ENCODE measurements at places on chromosomes 4 and X.

- peaks cover 29% of the 10 kb centered on the region for H3K36me3 ChIP-seq
- H3K27ac ChIP-seq: no peak overlapping the region
- H3K4me1 ChIP-seq: no peaks in the 10 kb centered on the region
- H3K4me3 ChIP-seq: no peak overlapping the region
Observed at GRCh38 chrX:132393485-132393884, 95.4 kb downstream of the MBNL3 start.

- H3K27me3 ChIP-seq: no peaks in the 10 kb centered on the region
- DNase-seq: no peak
- no peak overlapping the region for H3K4me3 ChIP-seq
- H3K27ac ChIP-seq: no peak overlapping the region
- H3K36me3 ChIP-seq: no peaks in the 10 kb centered on the region
Observed at GRCh38 chr4:182207830-182208396, 35.3 kb upstream of the TENM3 start.

- no peak overlapping the region for H3K4me3 ChIP-seq
- no peaks in the 10 kb centered on the region for H3K4me1 ChIP-seq
- H3K36me3 ChIP-seq: no peaks in the 10 kb centered on the region
- H3K27ac ChIP-seq: no peak overlapping the region
- H3K27me3 ChIP-seq: no peaks in the 10 kb centered on the region
Observed at GRCh38 chr4:146407669-146408084, 114.1 kb downstream of the SLC10A7 start.

GRCh38 chr4:67106861-67107460 lies 438.3 kb downstream of the CENPC start:
- no peak overlapping the region for H3K27ac ChIP-seq
- no peaks in the 10 kb centered on the region for H3K36me3 ChIP-seq
- H3K27me3 ChIP-seq: no peaks in the 10 kb centered on the region
- DNase-seq: no peak
- H3K4me1 ChIP-seq: no peaks in the 10 kb centered on the region

DNA sequence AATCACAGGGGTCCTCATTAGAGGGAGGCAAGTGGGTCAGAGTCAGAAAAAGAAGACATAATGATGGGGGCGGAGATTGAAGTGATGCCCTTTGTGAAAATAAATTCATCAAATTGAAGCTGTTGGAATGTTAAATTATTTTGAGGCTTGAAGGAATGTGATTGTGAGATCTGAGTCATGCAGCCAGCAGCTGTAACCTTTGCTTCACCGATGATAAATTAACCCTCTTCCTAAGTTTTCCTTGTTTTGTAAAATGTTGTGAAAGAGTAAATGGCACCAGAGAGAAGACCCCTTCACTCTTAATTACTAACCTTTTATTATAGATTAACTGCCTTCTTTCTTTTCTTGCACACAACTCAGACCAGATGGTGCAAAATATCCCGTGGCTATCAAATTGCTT lies 47.7 kb upstream of the FAM9A start:
- no peak for DNase-seq
- H3K27me3 ChIP-seq: no peaks in the 10 kb centered on the region
- H3K4me1 ChIP-seq: no peaks in the 10 kb centered on the region
- no peak overlapping the region for H3K27ac ChIP-seq

DNA sequence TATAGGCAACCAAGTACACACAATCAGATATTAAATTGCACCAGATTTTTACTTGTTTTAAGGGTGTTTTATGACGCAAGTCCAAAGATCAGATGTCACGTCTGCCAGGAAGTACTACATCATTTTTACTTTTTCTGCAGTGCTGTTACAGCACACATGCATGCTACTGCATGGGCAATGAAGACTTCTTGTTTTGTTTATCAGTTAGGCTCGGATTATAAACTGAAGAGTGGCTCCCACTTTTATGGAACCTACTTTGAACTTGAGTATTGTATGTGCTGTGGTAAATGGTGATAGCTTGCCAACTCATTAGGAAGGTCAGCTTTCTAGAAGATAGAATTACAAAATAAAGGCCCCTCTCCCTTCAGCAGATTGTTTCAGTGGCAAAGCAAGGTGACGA lies 131.6 kb downstream of the CEP135 start:
- no peaks in the 10 kb centered on the region for H3K27me3 ChIP-seq
- no peak overlapping the region for H3K4me3 ChIP-seq
- DNase-seq: no peak
- H3K4me1 ChIP-seq: no peaks in the 10 kb centered on the region

DNA sequence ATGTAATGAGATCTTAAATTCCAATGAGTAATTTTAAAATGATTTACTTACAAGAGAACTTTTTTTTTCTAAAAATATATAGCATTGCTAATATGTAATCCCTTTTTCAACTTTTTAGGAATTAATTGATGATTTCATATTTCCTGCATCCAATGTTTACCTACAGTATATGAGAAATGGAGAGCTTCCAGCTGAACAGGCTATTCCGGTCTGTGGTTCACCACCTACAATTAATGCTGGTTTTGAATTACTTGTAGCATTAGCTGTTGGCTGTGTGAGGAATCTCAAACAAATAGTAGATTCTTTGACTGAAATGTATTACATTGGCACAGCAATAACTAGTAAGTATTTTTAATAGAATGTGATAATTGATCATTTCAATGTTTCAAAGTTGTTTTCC lies 113.2 kb downstream of the USP9X start:
- DNase-seq: no peak
- H3K36me3 ChIP-seq: peaks cover 38% of the 10 kb centered on the region
- H3K4me3 ChIP-seq: no peak overlapping the region
- H3K27me3 ChIP-seq: no peaks in the 10 kb centered on the region

- no peak overlapping the region for H3K4me3 ChIP-seq
- DNase-seq: no peak
- H3K36me3 ChIP-seq: no peaks in the 10 kb centered on the region
- H3K27me3 ChIP-seq: no peaks in the 10 kb centered on the region
- H3K4me1 ChIP-seq: no peaks in the 10 kb centered on the region
- H3K27ac ChIP-seq: no peak overlapping the region
Observed at GRCh38 chr4:7104366-7105031, 36.6 kb upstream of the GRPEL1 start.

DNA sequence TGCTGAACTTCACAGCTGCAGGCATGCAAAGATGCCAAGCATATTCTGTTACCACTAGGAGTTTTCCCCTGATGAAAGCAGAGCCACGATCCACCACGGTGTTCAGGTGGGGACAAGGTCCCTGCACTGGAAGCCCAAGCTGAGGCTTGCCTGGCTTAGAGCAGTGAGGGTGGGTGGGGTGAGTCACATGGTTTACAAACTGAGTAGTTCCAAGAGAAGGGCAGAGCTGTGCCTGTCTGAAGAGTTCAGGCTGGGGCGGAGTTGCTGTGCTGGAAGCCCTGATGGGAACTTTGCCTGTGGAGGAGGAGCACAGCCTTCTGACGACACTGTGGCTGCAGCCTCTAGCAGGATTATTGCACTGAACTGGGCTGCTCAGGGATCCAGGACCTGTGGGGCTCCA lies 45.5 kb downstream of the FAM9B start:
- H3K4me3 ChIP-seq: no peak overlapping the region
- H3K27me3 ChIP-seq: no peaks in the 10 kb centered on the region
- no peaks in the 10 kb centered on the region for H3K36me3 ChIP-seq
- no peak overlapping the region for H3K27ac ChIP-seq
- peak; percentile 8 for DNase-seq

DNA sequence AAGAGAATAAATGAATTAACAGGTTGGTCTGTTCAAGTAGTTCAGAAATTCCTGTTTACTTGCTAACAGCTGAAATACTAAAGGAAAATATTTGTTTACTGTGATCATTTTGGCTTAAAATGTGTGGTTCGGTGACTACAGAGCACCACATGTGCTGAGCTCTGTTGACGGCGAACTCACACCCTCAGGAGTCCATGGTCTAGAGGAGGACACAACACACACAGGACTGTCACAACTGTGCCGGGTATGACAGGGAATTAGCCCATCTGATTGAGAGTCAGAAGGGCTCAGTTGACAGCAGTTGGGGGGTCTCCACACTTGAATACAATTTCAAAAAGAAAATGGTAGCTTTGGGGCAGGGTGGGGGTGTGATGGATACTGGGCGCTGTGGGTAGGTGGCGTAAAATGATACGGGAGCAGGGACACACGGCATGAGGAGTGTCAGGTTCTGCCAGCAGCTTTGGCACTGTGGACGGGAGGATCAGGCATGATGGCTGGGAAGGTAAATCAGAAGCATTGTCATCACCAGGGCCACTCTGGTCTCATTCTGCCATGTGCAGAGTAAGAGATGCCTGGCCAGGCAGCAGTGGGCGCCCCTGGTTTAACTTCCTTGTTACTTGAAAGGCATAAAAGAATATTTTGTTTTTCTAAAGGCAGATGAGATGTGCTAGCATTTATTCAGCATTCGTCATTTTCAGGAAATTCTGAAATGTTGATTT lies 33.3 kb downstream of the CLDN22 start:
- H3K27me3 ChIP-seq: no peaks in the 10 kb centered on the region
- no peak for DNase-seq
- no peaks in the 10 kb centered on the region for H3K4me1 ChIP-seq
- no peak overlapping the region for H3K4me3 ChIP-seq

DNA sequence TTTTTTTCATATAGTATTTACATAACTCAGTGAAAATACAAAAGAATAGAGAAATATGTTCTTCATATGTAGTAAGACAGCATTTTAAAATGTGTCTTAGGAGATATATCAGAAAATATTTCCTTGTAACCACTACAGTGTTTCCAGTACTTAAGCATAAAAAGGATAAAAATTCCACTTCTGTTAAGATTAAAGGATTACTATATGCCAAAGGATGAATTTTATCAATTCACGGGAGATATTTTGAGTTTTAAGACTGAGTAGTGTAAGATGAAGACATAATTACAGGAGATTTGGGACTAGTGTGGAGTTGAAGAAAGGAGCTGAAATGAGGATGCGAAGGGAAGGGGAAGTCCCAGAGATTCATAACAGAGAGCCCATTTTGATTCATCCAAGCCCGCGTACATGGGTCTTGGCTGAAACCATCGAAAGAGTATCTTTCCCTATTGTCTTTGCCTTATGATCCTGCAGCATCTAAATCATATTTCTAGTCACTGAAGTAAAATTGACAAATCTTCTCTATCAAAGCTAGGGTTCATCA lies 58.7 kb downstream of the MAD2L1 start:
- no peak overlapping the region for H3K27ac ChIP-seq
- H3K4me1 ChIP-seq: no peaks in the 10 kb centered on the region
- H3K36me3 ChIP-seq: no peaks in the 10 kb centered on the region
- H3K27me3 ChIP-seq: no peaks in the 10 kb centered on the region
- no peak overlapping the region for H3K4me3 ChIP-seq
- DNase-seq: no peak

GRCh38 chr4:147096667-147097604 lies 151.3 kb upstream of the TTC29 start:
- no peak overlapping the region for H3K27ac ChIP-seq
- DNase-seq: no peak
- no peak overlapping the region for H3K4me3 ChIP-seq

DNA sequence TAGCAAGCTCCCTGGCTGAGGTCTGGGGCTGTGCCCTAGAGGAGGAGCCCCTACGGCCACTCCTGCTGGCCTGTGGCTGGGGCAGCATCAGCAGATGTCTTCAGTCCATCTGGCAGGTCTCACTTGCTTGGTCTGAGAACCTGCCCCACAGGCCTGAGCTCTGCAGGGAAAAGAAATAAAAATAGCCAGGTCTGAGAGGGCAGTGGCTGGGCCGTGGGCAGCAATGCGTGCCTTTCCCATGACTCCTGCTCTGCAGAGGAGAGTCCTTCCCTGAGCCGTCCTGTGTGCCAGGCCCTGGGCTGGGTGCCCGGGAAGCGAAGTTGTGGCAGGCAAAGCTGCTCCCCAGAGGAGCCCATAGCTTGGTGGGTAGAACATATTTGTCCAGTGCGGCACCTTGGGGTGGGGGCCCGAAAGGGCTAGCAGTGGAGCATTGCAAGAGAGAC lies 11.3 kb upstream of the KIAA0232 start:
- no peaks in the 10 kb centered on the region for H3K4me1 ChIP-seq
- no peaks in the 10 kb centered on the region for H3K36me3 ChIP-seq
- no peak for DNase-seq

DNA sequence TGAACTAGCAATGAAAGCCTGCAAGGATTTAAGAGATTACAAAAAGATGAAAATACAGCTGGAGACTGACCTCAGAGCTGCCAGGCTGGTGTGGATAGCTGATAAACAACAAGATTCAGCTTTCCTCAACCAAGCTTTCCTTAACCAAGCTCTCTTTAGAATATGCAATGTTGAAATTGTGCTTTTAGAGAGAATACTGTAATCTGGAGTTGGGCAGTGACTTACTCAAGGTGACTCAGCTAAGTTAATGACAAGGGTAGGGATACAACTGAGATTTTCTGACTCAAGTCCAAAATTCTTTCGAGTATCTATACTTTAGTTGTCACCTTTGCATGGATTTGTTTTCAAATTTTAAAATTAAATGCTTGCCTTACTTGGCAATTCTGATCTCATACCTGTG lies 98.0 kb downstream of the AMMECR1 start:
- no peak for DNase-seq
- peaks cover 4% of the 10 kb centered on the region for H3K4me1 ChIP-seq
- H3K36me3 ChIP-seq: no peaks in the 10 kb centered on the region
- no peak overlapping the region for H3K27ac ChIP-seq
- no peak overlapping the region for H3K4me3 ChIP-seq
- no peaks in the 10 kb centered on the region for H3K27me3 ChIP-seq

GRCh38 chrX:124194199-124194598 lies 138.3 kb upstream of the TEX13D start:
- H3K4me3 ChIP-seq: no peak overlapping the region
- H3K36me3 ChIP-seq: no peaks in the 10 kb centered on the region
- DNase-seq: no peak
- H3K27me3 ChIP-seq: no peaks in the 10 kb centered on the region
- H3K4me1 ChIP-seq: no peaks in the 10 kb centered on the region
- no peak overlapping the region for H3K27ac ChIP-seq

- H3K4me1 ChIP-seq: no peaks in the 10 kb centered on the region
- H3K27me3 ChIP-seq: no peaks in the 10 kb centered on the region
- H3K27ac ChIP-seq: no peak overlapping the region
- H3K36me3 ChIP-seq: no peaks in the 10 kb centered on the region
Observed at GRCh38 chr4:101724093-101724492, 66.4 kb upstream of the BANK1 start.

- H3K27ac ChIP-seq: no peak overlapping the region
- no peak for DNase-seq
- no peak overlapping the region for H3K4me3 ChIP-seq
Observed at GRCh38 chrX:56600141-56600540, 36.7 kb downstream of the UBQLN2 start.

DNA sequence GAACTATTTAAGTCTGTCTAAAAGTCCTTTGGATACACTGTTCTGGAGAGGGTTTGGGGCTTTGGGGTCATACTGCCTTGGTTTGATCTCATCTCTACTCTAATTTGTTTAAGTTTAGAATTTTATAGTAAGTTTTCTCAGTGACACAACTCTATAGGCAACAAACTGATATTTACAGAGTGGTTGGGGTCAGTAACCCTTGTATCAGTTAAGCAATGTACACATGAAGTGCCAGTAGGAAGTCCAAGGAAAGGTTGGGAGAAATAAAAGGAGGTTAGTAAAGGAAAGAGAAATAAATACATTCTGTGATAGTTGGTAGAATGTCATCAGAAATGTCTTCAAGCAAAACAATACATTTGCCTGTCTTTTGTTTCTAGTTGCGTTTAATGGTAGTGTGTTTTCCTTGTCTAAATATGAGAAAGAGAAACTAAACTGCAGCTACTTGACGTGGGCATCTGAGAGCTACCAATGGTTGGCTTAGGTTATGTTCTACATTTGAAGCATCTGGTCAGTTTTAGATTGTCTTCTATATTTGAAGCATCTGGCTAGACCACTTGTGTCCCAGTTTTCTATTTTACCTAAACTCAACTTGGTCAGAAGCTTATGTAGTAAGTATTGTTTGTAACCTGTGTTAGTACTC lies 6.9 kb downstream of the ATP7A start:
- peaks cover 28% of the 10 kb centered on the region for H3K4me1 ChIP-seq
- H3K36me3 ChIP-seq: no peaks in the 10 kb centered on the region
- no peak for DNase-seq
- H3K27me3 ChIP-seq: no peaks in the 10 kb centered on the region
- H3K4me3 ChIP-seq: peak overlapping the region; percentile 39
- H3K27ac ChIP-seq: peak overlapping the region; percentile 47

Measured in DND-41 (cell line).